ENCODE measurements at places on chromosomes 13 and 19.

DNA sequence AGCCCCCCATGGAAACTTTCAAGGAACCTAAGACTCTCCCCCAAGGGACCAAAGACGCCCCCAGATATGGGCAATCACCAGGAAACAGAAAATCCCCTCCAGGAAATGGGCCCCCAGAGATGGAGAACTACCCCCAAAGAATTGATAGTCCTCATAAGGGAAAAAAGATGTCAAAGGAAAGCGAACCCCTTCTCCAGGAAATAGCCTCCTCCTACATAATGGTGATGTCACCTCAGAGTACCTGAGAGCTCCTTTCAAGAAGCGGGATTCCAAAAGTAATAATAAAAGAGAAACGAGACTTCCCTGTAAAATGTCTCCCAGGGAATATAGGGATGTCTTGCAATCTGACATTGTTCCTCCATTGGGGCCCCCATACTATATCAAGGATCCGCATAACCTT is 1.1 kb downstream of the CDKN2D start:
- no peak for DNase-seq

GRCh38 chr13:79989217-79989661 is 351.7 kb downstream of the SPRY2 start:
- no peak for DNase-seq

GRCh38 chr13:79393564-79394249 is 12.3 kb downstream of the RBM26 start:
- no peak for DNase-seq

DNA sequence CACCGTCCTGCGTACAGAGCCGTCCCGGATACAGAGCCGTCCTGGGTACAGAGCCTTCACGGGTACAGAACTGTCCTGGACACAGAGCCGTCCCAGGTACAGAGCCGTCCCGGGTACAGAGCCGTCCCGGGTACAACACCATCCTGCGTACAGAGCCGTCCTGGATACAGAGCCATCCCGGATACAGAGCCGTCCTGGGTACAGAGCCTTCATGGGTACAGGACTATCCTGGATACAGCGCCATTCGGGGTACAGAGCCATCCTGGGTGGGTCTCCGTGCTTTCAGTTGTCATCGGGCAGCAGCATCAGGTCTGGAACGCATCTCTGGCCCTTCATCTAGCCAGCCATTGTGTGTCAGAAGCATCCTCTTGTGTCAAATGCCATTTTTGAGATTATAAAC is 222.3 kb upstream of the SOX1 start:
- DNase-seq: no peak

DNA sequence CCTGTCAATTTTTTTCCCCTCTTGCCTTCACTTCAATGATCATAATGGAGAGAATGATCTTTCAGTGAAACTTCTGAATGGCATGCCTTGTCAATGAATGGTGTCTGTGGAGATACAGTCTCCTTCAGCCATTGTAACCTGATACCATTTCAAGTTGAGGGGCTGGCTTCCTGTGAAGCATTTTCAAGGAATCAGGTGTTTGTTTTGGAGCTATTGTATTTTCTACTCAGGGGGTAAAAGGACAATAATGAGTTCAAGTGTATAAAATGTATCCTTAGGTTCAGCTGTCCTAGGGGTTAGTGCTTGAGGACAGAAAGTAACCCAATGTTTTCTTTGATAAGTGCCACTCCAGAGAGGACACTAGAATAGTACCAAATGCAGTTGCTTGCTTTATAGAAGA is 23.8 kb upstream of the CBY2 start:
- DNase-seq: peak; percentile 73

- DNase-seq: no peak
Observed at GRCh38 chr13:36715841-36716240, 42.0 kb downstream of the SERTM1 start.

GRCh38 chr19:1113030-1113985 is 9.5 kb downstream of the GPX4 start:
- peak; percentile 96 for DNase-seq

DNA sequence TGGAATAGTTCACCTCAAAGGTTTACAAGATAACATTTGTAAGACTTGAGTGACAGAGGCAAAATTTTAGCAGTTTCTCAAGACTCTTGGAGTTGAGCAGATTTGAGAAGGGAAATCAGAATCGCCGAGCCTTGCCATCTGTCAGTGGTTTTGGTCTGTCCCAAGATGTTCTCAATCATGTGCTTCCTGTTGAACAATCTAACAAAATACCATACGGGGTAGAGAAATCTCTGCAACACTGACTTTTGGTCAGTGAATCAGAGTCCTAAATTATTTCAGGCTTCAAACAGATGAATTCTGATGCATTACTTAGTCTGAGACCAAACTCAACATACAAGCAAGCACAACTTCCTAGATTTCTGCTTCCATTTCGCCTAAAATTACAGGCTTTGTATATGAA is 3.8 kb downstream of the KCTD12 start:
- no peak for DNase-seq

GRCh38 chr13:27535546-27535945 is 84.8 kb downstream of the LNX2 start:
- DNase-seq: no peak

DNA sequence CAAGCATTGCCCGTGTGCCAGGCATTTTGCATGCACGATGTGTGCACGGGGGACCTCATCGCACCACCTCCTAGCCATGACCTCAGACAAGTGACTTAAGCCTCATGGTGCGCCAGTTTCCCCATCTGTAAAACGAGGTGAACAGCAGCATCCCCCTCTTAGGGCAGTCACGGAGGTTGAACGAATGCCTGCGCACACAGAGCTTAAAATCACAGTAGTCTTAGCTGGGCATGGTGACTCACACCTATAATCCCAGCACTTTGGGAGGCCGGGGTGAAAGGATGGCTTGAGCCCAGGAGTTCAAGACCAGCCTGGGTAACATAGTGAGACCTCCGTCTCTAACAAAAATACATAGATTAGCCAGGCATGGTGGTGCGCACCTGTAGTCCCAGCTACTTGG is 48.6 kb downstream of the PIN1 start:
- DNase-seq: no peak

DNA sequence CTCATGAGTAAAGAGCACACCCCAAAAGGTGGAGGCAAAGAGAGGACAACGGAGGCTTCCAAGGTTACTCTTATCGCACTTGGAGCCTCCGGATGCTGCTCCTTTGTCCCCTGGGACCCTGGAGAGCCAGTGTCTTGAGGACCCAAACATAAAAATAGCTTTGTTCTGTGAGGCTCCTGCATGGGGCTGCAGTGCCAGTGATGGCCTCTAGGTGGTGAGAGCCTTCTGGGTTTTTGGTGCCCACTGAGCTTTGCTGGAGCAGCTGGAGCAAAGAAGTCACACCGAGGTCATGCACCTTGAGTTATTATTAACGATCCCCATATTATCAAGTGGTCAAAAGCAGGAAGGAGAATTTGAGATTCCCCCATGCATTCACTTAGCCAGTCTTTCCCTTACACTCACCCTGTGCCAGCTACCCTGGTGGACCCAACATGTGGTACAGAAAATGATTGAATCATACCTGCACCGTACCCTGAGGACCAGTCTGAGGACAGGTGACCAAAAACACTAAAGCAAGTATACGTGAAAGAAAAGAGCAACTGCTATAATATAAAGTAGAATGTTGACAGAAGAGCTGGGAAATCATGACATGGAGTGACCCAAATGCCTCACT is 41.5 kb downstream of the ZNF682 start:
- DNase-seq: peak; percentile 42

- no peak for DNase-seq
Observed at GRCh38 chr19:54186351-54186750, 3.0 kb downstream of the MBOAT7 start.

DNA sequence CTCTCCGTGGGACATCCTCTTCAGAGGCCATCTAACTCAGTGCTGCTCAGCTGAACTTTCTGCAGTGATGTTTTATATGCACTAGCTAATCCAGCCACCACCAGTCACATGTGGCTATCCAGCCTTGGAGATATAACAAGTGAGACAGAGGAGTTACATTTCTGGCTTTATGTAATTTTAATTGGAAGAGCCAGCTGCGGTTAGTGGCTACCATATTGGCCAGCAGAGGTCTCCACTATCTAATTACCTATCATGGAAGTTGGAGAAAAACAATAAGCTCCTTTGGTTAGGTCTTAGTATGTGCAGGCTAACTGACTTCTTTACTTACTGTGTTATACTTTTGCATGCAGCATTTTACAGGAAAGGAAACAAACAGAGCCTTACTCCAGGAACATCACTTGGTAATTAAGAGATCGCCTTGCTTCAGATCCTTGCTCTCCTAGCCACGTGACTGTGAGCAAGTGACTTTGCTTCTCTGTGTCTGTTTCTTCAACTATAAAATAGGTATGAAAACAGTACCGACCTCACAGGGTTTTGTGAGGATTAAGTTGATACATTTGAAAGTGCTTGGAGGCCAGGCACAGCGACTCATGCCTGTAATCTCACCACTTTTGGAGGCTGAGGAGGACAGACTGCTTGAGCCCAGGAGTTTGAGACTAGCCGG is 1.6 kb upstream of the KLK10 start:
- DNase-seq: peak; percentile 13

GRCh38 chr19:32935629-32936028 is 36.1 kb downstream of the CEP89 start:
- no peak for DNase-seq

DNA sequence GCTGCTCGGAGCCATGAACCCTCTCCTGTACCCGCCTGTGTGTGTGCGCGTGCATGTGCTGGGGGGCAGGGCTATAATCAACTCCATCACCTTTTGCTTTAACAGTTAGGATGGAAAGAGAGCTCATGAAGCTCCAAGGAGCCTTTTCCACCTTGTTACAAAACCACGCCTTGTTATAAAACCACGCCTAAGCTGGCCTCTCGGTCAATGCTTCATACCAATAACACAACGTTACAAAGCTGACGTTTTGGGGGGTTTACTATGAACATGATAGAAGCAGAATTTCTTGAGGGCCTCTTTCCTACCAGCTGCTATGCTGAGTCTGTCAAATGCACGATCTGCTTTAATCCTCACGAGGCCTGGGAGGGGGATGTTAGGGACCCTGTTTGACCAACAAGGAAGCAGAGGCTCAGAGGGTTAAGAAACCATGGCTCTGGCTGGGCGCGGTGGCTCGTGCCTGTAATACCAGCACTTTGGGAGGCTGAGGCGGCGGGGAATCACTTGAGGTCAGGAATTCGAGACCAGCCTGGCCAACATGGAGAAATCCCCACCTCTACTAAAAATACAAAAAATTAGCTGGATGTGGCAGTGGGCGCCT is 11.9 kb downstream of the CAPS start:
- no peak for DNase-seq

- DNase-seq: no peak
Observed at GRCh38 chr13:31870511-31870910, 131.2 kb downstream of the RXFP2 start.

GRCh38 chr13:103009051-103009840 is 57.0 kb downstream of the SLC10A2 start:
- DNase-seq: no peak

DNA sequence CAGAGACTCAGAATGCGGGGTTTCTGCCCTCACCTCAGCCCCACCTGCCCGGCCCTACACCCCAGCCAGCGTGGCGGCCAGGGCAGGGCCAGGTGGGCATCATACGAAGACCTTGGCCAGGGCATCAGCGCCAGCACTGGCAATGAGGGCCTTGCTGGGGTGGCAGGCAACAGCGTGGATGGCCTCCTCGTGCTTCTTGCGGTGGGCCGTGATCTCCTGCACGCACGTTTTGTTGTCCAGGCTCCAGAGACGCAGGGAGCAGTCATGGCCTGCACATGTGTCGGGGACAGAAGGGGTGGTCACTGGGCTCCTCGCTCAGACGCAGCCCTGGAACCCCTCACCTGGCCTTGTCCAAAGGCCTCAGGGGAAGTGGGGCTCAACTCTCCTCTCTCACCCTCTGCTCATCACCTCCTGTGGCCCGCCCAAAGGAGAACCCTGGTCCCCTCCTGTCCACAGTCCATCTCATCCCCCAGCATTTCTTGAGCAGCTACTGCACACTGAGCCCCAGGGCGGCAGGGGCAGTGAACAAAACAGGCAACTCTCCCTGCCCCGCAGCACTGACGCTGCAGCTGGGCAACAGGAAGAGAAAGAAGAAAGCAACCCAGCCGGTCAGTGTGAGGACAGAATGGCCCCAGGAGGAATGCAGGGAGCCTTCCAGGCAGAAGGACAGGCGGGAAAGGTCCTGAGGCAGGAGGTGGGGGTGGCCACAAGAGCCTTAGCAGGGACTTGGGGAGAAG is 3.8 kb upstream of the PRKD2 start:
- no peak for DNase-seq

DNA sequence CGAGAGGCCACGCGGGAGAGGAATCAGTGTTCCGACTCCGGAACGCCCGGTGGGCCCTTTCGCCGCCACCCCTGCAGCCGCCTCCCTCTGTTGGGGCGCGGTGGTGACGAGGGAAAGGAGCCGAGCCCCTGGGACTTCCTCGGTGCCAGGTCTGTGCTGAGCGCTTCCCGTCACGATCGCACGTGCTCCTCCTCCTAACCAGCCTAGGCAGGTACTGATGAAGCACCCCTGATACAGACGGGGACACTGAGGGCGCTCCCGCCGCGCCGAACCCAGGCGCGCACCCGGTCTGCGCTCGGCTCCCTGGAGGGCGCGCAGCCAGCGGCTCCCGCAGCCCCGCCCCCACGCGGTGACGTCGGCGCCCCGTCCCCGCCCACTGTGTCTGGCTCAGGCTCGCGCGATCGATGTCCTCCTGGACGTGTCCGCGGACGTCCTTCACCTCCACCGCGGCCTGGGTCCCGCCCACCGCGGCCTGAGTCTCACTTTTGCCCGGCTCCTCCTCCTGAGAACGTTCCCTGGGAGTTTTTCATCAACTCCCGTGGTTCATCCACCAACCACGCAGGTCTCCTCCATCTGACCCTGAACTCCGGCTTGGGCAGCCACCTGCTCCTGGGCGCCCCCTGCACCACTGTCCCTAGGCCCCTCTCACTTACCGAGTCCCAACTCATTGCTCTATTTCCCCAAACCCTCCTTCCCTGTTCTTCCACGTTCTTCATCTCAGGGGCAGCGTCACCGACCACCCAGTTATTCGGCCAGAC is 2.6 kb upstream of the KLK15 start:
- DNase-seq: peak; percentile 83

DNA sequence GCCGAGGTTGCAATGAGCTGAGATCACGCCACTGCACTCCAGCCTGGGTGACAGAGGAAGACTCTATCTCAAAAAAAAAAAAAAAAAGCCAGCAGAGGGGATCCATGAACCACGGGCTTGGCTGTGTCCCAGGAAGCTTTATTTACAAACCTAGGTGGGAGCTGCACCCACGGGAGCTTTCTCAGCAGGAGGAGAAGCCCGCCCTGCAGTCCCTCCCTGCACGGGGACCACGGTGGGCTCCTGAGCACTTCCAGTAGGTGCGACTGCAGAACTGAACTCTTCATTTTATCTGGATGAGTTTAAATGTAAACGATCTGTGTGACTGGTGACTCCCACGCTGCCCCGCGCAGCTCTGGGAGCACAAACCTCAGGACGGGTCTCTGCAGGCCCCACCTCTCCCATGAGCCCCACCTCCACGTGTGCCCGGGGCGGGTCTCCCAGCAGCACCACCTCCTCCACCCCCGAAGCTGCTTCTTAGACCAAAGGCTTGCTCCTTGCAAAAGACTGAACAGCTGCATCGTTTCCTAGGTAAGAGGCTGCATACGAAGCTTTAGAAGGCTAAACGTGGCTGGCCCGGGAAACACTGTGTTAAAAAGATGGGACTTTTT is 66.4 kb downstream of the SPACA7 start:
- peak; percentile 49 for DNase-seq
